NCI-H510A treated with DMSO at 0.1 percent for 48 hours (cell line): ENCODE measurements at places on chromosomes 12 and 14.

- no peak for DNase-seq
Measured at GRCh38 chr12:111143271-111143670, 222.9 kb upstream of the MYL2 start.

DNA sequence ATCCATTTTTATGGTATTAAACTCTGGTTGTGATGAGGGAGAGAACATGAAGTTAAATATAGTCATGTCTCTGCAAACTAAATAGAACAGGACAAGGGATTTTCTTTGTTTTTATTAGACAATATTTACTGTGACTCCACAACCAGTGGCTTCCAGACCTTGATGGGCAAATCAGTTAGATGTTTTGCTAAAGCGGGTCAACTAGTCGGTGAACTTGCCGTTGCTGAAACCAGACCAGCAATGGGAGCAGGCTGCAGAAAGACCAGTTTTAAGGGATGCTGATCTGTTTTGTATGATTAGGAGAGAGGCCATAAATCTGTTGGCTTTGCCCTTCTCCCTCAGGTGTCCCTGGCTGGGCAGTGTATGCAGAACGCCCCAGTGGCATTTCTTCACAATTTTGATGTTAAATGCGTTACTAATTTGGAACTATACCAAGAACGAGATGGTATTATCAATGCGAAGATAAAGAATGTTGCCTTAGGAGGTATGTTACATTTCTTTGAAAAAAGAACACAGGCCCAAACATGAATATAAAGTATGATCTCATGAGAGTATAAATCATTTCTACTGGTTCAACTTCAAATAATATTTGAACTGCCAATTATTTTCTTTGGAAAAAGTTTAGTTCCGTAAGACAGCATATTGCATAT lies 19.4 kb downstream of the TCTN2 start:
- DNase-seq, result no peak

DNA sequence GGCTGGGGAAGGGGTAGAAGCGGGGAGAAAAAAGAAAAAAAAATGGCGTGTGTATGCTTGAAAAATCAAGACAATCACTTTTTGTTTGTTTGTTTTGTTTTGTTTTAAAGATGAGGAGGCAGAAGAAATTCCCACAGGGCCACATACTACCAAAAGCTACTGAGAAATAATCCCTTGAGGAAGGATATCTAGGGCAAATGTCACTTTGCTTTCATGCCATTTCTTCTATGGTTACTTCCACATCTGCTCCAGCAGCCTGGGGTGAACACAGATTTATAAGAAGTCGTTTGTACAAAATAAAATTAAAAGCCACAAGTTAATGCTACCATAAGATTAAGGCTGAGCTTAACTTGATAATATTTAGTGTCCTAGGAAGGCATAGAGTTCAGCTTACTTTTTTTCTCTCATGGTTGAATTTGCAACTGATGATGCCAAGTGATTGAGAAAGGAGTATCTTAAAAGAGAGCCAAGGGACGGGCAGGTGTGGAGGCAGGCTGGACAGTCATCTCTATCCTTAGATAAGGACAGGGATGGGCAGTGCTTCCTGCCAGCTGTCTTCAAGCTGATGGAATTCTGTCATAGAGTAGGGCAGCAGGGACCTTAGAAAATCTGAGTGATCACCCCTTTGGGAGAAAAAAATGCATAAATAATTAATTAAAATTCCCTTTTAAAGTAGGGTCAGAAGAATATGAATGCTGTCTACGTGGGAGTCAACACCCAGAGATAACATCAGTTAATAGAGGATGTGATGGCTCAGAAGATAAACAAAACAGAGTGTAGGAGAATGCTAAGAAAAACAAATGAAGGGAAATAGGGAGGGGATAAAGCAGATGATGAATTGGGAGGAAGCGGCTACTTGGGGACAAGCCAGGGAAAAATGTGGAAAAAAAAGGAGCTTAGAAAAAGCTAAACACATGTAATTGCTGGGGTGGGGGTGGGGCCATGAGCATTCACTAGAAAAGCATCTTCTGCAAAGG lies 57.1 kb downstream of the DYRK2 start:
- no peak for DNase-seq

- DNase-seq, result no peak
Measured at GRCh38 chr12:1422604-1423315, 171.6 kb downstream of the FBXL14 start.
